ENCODE measurements at places on chromosomes 12 and 14.

DNA sequence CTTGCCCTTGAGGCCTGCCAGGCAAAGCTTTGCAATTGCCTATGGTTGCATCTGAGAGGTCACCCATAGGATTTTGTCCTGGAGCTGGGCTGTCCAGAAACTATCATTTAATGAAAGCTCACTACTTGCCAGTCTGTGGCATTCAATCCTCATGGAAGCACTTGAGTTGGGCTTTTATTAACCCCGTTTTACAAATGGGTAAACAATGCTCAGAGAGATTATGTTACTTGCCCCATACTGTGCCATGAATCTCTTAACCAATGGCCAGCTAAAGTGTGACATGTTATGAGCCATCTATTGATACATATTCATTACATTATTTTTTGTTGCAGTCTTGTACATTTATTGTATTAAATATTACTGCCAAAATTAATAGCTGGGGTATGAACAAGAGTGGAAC is 35.9 kb downstream of the PDZRN4 start:
- DNase-seq: no peak

DNA sequence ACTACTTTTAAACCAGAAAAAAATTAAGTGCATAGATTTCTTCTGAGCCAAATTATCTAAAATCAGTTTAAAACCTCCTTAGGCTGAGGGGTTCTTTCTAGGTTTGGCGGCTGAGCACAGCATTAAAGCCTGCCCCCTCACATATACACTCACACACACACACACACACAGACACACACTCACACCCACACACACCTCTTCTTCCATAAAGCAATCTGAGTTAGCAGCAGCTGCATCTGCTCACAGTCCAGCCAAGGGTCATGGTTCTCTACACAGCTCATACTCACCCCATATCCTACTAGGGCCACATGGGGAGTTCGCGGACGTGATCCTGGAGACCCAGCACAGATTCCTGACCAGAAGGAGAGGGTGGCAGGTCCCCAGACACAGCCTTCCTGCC is 12.4 kb downstream of the SYNDIG1L start:
- no peak for DNase-seq

- DNase-seq: no peak
Measured at GRCh38 chr12:125222876-125223275, 157.6 kb downstream of the AACS start.

GRCh38 chr12:31018106-31018789 is 55.4 kb upstream of the DDX11 start:
- DNase-seq: no peak

DNA sequence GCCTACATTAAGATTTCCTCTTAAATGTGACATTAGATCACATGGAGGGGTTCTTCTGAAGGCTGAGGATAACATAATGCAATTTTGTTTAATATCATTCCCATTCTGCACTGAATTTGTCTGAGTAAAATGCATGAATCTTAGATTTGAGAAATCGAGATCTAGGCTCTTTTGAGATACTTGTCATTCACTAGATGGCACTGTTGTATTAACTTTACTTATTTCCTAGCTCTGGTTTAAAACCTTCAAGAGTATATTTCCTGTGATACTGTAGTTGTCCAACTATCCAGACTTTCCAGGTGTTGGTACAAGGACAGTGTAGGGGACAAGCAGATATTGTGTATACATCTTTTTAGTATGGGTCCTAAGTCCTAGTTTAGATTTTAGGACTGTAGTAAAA is 91.7 kb upstream of the SEL1L start:
- DNase-seq: no peak

- DNase-seq: no peak
Measured at GRCh38 chr12:15982071-15982470, 70.9 kb downstream of the DERA start.

GRCh38 chr14:21107283-21107800 is 6.5 kb downstream of the TMEM253 start:
- DNase-seq: no peak

DNA sequence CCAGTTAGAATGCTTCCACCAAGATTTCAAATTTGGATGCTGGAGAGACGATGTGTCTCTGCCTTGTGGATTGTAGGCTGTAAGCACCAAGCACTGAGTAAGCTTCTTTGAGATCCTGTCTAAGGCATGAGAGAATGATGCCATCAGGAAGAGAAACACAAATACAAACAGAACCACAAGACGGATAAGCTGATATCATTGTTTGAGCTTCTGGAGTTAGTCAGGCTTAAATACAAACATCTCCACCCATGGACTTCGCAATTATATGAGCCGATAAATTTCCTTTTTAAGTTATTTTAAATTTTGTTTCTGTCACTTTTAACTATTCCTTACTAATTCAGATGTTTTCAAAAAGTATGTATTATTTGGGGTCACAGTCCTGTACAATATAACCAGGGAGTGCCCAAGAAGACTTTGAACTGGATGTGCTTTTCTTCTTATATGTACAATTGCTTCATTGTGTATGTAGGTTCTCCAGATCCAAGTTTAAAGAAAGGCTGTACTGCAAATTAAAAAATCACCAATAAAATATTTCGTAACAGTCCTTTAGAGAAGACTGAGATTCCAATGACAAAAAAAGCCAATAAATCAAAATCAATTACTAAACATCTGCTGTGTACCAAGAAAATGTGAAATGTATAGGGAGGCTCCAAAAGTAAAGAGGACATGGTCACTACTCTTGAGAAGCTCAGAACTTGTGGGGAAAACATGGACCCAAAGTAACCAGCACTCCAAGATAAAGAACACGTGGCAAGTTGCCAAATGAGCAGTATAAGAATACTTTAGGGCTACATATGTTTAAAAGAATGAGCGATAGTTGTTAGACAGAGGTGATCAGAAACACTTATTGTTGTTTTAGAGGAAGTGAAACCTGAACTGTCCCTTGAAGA is 274.1 kb downstream of the ADAMTS20 start:
- DNase-seq: no peak

GRCh38 chr14:35404449-35405303 is at the start of gene NFKBIA:
TSS of gene NFKBIA (minus strand) at chr14:35404749. CDS start at chr14:35404644, 105 bp downstream.
- peak; percentile 76 for DNase-seq

GRCh38 chr12:119621878-119622277 is 28.3 kb downstream of the TMEM233 start:
- no peak for DNase-seq

GRCh38 chr14:37124614-37125013 is 47.8 kb downstream of the SLC25A21 start:
- no peak for DNase-seq

GRCh38 chr12:93853698-93854478 is 176.7 kb downstream of the CRADD start:
- no peak for DNase-seq

GRCh38 chr12:67690656-67691055 is 42.1 kb downstream of the DYRK2 start:
- no peak for DNase-seq

- no peak for DNase-seq
Measured at GRCh38 chr14:96592591-96593386, 90.6 kb downstream of the PAPOLA start.

- DNase-seq: no peak
Measured at GRCh38 chr12:28882444-28882843, 266.6 kb upstream of the FAR2 start.

DNA sequence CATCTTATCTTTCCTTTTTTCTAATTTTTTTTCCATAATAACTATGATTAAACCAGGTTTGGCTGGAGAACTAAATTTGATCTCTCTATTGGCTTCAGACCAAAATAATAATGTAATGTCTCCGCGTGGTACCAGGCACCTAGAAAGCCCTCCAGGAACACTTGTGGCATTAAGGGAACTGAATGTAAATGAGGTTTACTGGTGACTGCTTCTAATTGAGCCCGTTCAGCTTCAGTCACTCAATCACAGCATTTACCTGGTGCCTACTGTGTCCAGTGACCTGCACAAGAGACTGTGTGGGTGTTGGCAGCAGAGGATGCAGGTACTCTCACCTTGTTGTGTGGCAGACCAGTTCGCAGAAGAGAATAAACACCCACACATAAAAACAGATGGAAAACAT is 302.5 kb downstream of the DPF3 start:
- DNase-seq: no peak

GRCh38 chr12:124560146-124560890 is 7.1 kb downstream of the NCOR2 start:
- DNase-seq: no peak

DNA sequence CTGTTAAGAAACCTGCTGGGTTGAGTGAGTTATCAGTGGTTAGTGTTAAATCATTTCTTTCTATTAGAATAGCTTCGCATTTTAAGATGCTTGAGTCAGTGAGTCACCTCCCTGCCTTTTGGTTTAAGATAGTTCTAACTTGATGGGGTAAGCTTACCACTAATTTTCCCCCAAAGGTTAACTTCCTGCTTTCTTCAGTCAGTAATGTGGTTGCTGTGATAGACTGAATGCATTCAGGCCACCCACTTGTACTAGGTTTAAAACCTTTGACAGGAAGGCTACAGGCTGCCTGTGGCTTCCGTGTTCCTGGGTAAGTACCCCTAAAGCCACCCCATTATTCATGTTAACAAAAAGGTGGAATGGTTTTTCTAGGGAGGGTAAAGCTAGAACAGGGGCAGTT is 25.3 kb downstream of the CLEC2A start:
- DNase-seq: no peak

GRCh38 chr14:78509516-78509915 is 339.3 kb downstream of the NRXN3 start:
- DNase-seq: no peak

DNA sequence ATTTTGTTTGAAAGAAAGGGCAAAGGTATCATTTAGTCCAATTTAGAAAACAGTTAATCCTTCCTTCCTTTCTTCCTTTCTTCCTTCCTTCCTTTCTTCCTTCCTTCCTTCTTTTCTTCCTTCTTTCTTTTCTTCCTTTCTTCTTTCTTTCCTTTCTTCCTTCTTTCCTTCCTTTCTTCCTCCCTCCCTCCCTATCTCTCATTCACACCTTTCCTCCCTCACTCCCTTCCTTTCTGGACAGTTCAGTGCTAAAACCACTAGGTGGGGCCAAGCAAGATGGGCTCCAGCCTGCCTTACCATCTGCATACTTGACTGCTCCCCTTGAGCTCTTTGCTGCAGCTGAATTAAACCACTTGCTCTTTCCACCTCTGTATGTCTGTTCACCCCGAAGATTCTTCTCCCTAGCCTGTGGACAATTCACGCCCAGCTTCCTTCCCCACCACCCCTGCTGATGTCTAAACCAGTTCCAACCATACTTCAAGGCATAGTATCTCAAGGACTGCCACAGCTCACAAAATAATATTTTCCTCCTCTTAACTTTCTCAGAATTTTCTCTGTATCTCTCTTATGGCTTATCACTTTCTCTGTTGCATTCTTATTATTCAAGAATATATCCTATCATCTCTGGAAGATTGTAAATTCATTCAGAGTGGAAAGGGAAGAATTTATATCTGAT is 78.0 kb downstream of the DBX2 start:
- DNase-seq: no peak

- DNase-seq: no peak
Measured at GRCh38 chr12:3311027-3311402, 180.0 kb upstream of the PRMT8 start.

- DNase-seq: no peak
Measured at GRCh38 chr12:111728795-111729194, 37.9 kb upstream of the ALDH2 start.

DNA sequence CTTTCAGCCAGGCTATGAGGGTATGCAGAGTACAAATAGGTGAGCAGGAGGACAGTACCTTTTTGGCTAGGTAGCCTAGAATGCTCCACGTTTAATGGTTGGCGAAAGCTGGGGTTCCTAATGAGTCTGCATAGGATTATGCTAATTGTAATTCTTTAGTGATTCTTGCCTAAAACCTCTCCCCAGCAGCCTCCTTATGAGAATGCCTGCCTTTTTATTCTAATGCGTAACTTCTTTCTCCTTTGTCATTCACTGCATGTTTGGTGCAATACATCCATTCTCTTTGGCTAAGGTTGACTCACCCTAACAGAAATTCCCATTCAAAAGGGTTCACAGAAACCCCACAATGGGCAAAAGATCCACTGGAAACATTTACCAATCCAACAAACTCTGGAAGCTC is 752.2 kb downstream of the FSCB start:
- DNase-seq: no peak

DNA sequence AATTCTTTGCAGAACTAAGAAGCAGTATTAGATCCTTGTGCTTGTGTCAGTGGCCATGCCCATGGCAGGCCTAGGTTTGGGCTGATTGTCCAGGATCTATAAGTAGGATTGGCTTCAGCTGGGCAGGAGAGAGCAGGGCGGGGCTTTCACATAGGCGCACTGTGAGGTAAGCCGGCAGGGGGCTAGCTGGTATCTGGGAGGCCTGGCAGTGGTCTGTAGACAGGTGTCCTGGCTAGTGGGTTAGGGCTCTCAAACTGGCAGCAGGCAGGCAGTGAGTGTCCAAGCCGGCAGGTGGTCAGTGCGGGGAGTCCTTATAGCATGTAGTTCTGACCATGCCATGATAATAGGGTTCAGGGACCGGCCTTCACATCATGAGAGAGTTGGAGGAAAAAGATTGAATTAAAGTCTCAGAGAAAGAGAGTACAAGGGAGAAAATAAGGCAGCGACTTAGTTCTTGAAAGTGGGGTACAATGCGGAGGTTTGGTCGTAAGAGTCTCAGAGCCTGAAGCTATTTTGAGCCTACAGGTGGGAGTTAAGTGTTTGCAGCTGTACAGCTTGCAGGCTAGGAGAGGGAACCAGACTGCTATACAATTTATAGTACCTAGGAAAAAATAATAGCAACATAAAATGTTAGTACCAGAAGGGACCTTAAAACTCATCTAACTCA is 137.4 kb downstream of the TPH2 start:
- DNase-seq: no peak

DNA sequence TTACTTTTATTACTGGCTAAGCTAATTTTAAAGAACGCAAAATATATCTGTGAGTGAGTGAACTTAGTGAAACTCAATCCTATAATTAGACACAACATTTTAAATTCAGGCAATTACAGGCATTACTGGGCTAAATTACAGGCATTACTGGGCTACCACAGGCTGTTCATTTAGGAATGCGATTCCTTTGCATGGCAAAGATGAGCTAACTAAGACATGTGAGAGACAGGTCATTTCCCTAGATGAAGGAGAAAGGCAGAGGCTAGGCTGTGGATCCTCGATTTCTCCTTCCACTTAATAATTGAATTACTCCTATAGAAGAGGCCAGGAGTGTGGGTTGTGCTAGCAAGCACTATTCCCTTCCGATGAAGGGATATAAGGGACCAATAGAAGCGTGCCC is 429.4 kb upstream of the LMO3 start:
- no peak for DNase-seq

DNA sequence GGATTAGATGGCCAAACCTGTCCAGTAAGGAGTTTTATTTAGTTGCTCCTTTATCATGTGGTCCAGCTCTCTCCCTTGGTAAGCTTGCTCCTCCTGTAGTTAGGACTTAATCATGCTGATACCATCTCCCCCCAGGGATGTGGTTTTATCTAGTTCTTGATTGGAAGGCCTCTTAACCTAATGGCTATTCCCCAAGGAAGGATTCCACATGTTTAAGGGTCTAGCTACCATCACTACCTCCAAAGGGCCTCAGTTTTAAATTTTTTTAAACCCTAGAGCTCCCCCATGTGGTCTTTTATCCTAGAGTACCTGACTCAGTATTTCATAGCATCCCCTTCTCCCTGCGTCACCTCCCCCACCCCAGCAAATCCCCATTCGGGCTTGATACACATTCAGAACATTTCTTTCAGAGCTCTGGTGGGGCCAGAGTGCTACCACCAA is 22.5 kb downstream of the MAP3K12 start:
- no peak for DNase-seq

- DNase-seq: no peak
Measured at GRCh38 chr12:77236066-77236465, 170.7 kb upstream of the E2F7 start.
